CD4-positive, alpha-beta T cell treated with Interleukin-4 for 4 hours (primary cell): ENCODE measurements at places on chromosomes 5 and 9.

GRCh38 chr9:27566118-27566517, 7.2 kb downstream of the C9orf72 start:
- DNase-seq: no peak

DNA sequence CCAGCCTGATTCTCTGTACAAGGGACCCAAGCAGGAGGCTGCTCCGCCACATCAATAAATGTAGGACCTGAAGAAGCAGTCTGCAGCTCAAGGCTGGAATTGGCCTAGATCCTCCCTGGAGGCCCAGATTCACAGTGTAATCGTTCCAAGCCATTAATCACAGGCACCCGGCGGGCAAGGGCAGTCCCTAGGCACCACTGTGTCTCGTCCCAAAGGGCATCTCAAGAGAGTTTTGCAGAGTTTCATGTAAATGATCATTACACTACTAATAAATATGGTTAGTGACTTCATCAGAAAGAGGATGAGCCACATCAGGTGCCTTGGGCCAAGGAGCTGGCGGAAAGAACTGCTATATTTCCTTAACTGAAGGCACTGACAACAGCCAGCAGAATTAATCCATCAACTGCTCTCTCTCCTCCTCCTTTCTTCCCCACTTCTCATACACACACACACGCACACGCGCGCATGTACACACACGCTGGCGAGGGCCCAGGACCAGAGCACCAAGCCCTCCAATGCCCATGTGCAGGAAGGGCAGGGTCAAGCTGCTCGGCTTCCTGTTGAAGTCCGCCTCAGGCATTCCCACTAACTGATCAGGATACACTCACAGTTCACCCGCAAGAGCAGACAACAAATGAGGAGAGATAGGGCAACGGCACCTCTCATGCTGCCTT, 33.9 kb downstream of the GNAQ start:
- no peak for DNase-seq

DNA sequence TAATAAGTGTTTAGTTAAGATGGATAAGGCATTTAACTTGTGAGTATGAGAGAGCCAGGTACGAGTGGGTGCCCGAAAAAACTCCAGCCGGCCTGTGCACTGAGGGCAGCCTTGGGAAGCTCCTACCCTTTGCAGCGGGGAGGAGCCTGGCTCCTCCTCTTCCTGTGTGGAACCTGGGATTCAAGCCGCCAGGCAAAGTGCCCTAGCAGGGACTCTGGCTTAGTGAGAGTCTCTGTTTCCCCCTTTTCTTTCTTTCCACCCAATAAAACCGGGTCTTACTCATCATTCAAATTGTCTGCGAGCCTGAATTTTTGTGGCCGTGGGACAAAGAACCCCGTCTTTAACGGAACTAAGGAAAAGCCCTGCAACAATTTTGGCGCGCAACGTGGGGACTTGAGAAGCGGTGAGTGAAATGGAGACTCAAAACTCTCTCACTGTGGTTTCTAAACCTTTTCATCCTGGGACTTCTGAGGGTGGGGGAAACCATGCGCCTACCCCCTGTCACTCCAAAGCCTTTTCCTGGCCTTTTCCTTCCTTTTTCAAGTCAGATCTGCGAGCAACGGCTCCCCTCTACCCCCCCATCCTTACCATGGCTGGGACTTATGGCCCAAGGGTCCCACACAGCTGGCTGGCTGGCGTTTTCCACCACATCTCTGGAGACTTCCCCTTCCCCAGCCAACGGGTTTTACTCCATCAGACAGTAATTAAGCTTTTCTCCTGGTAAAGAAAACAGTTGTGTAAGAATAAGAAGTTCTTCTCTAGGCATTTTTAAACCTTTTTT, 535.7 kb upstream of the ACO1 start:
- DNase-seq: no peak

GRCh38 chr5:13662626-13663025, 281.9 kb downstream of the DNAH5 start:
- no peak for DNase-seq

DNA sequence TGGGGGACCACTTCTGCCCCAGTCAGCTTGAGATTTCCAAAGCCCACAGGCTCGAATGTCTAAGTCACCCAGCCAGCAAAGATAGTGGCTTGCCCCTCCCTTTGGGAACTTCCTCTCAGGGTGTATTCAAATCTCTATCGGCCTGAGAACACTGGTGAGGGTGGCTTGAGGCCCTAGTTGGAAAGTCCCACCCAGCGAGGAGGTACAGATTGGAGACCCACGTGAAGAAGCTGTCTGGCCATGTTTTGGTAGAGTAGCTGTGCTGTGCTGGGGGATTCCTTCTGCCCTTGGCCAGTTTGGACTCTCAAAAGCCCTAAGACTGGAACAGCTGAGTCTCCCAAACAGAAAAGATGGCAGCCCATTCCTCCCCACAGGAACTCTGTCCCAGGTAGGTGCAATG, 172.7 kb upstream of the RIOK2 start:
- DNase-seq: no peak

GRCh38 chr5:163496286-163496685, 9.1 kb upstream of the MAT2B start:
- DNase-seq: no peak

DNA sequence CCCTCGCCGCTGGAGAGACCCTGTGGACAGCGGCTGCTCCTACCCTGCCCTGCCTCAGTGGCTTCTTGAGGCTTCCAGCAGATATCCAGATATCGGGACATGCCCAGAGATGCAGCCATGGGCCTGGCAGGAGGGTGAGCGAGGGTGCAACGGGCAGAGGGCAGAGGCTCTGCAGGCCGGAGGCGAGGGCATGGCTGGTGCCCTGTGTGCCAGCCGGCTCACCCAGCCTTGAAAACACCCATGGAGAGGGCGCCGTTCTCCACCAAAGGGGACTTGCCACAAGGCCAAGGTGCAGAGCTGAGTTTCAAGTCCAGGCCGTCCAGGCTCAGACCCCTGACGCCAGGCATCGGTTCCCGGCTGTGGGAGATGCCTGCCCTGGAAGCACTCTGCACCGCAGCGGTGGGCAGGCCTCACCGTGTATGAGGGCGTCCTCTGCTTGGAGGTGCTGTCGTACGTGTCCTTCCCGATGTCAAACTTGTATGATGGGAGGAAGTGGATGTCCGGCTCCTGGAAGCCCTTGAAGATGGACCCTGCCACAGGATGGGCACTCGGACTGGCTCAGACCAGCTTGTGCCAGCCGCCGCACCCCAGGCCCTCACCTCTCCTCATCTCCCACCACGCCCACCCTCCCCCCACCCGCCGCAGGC, 8.9 kb downstream of the INPP5E start:
- DNase-seq: no peak

- DNase-seq: no peak
Measured at GRCh38 chr9:116574027-116574679, 113.0 kb upstream of the TRIM32 start.

DNA sequence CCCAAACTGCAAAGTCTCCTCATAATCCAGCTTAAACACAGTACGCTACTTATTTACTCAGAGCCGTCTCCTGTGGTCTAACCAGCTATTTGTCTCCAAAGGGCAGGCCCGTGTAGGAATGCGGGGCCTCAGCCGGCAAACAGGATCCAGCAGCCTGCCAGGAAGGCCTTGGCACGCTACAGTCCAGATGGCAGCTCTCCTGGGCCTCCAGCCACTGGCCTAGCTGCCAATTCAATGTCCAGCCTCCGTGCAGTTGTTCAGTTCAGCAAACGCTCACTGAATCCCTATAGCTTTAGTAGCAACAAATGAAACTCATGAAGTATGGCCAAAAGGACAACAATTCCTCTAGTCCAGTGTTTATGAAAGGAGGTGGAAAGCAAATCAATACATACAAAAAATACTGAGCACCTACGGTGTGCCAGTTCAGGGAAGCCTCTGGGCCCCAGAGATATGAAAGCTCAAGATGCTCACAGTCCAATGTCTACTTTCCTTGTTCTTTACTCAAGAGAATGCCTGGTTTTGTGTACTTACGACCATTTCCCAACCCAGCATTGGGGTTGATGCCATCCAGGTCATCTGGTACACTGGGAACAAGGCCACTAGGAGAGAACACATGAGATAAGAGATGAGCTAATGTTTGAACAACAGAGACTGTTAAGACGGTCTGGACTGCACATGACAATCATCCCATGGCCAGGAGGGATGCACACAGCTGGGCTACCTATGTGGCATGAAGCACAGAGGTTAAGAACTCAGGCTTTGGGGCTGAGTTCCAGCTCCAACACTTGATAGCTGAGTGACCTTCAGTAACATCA, 8.3 kb downstream of the CDK5RAP2 start:
- no peak for DNase-seq

DNA sequence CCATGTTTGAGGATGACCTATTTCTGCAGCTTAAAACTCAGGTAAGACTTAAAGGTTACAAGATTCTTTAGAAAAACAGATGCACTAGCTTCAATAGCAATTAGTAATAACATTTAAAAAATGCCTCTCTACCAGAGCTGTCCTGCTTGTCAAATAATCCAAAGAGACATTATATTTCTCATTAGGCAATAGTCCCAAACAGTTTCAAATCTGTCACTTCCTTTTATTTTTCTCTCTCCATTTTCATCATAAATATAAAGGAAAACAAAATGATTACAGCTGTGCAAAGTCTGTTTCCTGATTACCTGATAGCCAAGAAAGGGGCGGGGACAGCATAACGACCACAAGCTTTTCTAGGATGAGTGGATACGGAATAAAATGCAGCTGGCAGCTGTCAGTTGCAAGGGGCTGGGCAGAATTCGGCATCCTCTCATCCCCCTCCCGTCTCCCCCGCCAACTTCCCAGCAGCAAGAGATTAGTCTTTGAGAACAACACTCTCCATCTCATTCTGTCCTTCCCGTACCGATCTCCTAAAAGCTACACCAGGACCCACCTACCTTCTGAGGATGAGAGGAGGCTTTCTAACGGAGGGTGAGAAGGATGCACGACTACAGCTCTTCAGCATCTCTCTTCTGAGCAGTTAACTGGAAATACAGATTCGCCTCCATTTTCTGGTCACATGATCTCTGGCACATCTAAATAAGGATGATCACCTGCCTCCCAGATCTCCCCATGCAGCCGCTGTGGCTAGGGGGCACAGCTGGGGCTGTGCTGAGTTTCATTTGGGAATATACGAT, 72.5 kb upstream of the PCA3 start:
- DNase-seq: no peak

DNA sequence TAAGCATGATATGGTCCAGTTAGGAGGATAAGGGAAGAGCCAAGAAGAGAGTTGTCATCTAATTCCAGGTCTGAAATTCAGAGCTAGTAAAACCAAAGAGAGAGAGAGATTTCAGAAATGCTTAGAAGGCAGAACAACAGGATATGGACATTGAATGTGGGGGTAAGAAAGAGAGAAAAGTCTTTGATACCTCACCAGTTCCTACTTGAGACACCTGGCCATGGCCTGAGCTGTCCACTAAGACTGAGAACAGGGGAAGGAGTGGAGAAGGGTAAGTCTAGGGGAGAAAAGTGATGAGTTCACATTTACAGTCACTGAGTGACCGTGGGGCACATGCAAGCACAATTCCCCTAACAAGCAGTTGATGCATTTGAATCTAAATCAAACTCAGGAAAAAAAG, 35.5 kb downstream of the TIMD4 start:
- DNase-seq: no peak

DNA sequence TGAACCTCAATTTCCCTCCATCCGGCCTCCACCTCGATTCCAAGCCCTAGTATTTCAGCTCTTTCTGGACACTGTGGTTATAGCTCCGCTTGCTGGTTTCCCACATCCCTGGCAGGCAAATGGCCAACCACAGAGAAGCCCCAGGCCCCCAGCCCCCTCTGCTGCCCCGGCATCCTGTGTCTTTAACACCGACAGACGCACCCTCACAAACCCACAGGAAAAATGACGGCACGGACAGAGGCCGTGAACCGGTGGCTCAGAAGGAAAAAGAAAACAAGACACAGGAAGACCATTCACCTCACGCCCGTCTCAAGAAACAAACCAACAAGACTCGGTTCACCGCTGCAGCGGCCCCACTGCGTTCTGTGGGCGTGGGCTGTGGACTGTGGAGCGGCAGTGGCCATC, 1.5 kb upstream of the CLIC3 start:
- DNase-seq: peak; percentile 42
